Mammary epithelial cell (primary cell): ENCODE measurements at places on chromosomes 4 and X. TPM values are rescaled to one million over a fixed set of nuclear protein-coding genes. Genes with fewer than 3 reads are reported as not detected.

The CYP4V2 gene
- 11.7 TPM for total RNA-seq

- no peak for DNase-seq
These were observed 121.2 kb upstream of the MID1 start for GRCh38 chrX:10741550-10741949.

DNA sequence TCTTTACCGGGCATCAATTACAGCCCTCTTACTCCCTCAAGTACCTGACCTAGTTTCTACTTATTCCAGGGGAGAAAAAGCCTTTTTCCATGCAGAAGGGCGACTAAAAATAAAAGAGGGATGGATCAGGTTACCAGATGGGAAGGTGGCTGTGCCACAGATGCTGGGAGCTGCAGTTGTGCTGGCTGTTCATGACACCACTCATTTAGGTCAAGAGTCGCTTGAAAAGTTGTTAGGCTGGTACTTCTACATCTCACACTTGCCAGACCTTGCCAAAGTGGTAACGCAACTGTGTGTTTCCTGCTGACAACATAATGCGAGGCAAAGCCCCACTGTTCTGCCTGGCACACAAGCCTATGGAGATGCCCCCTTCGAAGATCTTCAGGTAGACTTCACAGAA lies 148.4 kb upstream of the FGF16 start:
- DNase-seq: no peak

GRCh38 chr4:85736571-85736970 lies 261.6 kb downstream of the ARHGAP24 start:
- DNase-seq: no peak

The DMD gene
- 24.4 and 25.7 TPM in 2 replicates for total RNA-seq

- no peak for DNase-seq
These were observed 424.8 kb upstream of the EPHA5 start for GRCh38 chr4:66095065-66095464.

DNA sequence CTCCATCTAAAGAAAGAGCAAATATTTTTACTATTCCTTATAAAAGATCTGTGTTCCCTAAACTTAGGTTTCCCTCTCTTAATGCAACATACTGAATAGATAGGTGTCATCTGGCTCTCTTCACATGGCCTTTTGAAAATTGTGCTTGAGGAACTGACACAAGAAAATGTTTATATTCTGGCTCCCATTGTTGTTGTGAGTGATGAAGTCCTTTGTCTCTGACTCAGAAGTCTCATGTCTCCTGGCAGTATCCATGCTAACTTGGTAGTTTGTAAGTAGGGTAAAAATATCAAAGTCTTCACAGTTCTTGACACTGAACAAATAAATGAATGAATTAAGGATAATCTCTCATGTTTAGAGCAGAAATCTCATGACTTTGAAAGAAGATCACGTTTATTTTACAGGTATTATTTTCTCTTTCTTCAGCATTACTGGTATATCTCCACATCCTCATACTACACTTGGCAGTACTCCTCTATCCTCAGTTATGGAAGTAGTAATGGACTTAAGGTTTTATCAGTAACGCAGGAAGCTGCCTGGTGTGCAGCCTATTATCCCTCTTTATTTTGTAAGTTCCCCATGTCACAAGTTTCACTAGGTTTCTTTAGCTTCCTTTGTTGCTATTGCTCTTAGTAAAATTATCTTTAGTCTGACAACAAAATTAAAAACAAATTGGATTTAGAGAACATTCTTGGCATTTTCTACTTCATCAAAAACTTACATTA lies 14.2 kb upstream of the PABPC4L start:
- no peak for DNase-seq

DNA sequence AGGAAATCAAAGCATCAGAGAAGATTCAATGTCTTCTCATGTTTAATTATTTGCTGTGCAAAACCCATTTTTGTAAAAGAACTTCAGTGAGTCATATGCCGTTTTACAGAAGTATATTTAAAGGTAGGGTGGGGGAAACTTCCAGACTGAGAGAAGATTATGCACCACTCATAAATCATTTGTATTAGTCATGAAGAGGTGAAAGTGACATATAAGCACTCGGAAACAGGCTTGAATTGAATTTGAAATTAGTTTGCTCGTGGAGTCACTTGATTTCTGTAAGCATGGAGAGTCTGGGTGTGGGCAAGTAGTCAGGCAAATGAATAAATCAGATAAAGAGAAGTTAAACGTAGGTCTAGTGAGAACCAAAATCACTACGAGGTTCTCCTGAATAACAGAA lies 335.1 kb downstream of the ANK2 start:
- peak; percentile 54 for DNase-seq

The CTAG2 gene
- total RNA-seq: not detected in 2 replicates

- peak; percentile 79 for DNase-seq
These were observed 100.9 kb downstream of the FHDC1 start for GRCh38 chr4:153036931-153037482.

The PPP4R3C gene
- not detected in 2 replicates for total RNA-seq

- DNase-seq: no peak
These were observed 7.8 kb upstream of the CHRNA9 start for GRCh38 chr4:40327340-40327739.

DNA sequence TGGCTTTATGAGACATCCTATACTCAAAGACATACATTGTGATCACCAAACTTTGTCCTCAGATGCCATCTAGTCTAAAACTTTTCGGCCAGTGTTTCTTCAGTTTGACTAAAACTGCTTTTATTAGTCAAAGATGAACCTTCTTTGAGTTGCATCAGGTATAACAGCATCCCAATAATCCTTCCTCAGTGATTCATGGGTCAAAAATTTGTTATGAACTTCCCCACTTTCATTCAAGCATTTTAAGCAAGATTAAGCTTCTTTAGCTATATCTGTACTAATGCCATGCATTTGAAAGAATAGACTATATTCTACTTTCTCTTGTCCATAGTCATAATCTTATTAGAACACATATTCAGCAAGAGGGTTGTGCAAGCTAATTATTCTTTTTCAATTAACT lies 1070.4 kb upstream of the ADGRL3 start:
- no peak for DNase-seq

The DMP1 gene
- not detected in 2 replicates for total RNA-seq
